Fibroblast of gingiva (primary cell): ENCODE measurements at places on chromosomes 2 and 18.

GRCh38 chr2:194346193-194346592 lies 1310.8 kb upstream of the SLC39A10 start:
- DNase-seq, result no peak

DNA sequence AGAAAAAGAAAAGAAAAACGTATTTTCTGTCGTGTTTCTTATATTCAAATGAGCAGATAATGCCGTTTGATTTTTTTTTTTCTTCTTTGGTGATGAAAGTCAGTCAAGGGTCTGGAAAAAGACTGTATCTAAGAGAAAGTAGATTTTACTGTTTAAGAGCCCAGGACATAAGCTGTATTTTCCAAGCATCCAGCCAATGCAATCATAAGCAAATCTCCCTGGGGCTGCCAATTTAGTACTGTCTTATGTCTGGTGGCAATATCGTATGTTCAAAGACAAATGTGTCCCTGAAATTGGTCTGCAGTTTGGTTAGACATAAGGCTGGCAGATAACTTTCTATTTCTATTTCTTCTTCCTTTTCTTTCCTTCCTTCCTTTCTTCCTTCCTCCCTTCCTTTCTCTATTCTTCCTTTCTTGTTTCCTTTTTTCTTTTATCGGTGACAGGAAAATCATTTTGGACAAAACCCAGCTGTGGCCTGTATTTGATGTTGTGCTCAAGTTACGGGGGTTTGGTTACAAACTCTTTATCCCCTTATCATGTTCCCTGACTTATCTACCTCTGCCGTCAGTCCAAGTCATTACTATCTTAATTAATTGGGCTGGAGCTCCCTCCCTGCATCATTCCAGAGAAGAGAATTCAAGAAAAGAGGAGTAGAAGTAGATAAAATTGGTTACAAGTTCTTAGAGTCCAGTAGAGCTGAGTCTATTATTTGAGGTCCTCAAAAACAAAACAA lies 683.4 kb upstream of the FSHR start:
- no peak for DNase-seq

- DNase-seq, result no peak
Measured at GRCh38 chr2:234753701-234754100, 198.1 kb upstream of the SH3BP4 start.

DNA sequence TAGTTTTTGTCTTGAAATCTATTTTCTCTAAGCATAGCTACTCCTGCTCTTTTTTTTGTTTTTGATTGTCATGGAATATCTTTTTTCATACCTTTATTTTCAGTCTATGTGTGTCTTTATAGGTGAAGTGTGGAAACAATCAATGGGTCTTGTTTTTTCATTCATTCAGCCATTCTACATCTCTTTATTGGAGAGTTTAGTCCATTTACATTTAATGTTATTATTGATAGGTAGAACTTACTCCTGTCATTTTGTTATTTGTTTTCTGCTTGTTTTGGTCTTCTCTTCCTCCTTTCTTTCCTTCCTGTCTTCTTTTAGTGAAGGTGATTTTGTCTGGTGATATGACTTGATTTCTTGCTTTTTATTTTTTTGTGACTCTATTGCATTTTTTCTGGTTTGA lies 17.8 kb downstream of the IL1RL2 start:
- DNase-seq, result no peak

DNA sequence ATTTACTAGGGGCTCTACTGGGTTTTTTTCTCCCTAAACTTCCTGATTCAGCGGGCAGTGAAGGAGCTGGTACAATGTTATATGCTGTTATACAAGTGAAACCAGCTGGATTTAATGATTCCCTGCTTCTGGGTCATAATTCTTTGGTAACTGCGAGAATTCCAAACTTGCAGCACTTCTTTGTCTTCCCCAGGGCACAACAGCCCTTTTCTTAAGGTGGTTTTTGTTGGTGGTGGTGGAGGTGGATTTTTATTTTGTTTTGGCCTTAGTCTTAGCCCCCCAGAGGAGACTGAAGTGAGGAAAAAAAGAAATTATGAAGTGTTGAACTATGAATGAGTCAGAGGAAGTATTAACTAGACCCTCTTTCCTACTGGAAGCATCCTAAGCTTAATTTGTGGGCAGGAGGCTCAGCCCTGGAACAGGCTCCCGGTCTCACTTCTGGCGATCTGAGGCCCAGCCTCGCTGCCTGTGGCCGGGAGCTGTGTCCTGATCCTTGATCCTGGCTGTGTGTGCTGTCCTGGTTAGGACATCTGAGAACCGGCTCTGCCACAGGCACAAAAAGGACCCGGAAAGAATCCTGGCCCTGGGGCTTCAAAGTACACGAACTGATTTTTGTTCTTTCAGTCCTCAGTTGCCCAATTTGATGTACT lies 141.9 kb downstream of the LYPD6B start:
- DNase-seq, result peak; percentile 8

DNA sequence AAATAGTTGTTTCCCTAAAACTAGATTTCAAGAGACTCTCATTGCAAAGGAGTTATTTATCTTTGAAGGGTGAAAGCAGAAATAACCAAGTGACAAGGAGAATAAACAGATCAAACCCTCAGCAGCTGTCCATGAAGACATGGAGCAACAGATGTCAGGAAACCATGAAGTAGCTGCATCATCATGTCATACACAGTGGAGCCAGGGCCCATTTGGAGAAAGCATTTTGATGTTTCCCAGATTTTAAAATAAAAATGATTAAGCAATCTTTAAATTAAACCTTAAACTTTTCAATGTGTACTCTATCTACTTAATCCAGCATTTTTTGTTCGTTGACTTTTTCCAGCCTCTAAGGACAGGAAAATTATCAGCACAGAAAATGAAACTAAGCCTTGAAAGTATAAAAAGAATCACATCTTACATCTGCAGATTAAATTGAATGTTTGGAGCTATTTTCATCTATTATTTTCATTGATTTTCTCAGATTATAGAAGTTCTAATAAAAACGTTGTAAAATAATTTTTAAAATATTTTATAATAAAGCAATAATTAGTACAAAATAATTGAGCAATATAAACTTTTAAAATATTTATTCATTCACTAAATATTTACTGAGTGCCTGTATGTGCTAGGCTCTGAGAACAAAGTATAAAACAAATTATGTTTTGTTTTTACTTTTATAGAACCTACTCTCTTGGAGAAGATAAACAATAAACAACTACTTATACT lies 860.1 kb downstream of the BCL11A start:
- DNase-seq, result no peak

- peak; percentile 27 for DNase-seq
Measured at GRCh38 chr2:137287913-137288639, 522.7 kb downstream of the THSD7B start.
